ENCODE measurements at places on chromosomes 1 and 21.

- no peak for DNase-seq
Observed at GRCh38 chr1:113780374-113781146, 21.3 kb upstream of the PHTF1 start.

GRCh38 chr1:160402001-160402795 is 1.8 kb downstream of the VANGL2 start:
- no peak for DNase-seq

DNA sequence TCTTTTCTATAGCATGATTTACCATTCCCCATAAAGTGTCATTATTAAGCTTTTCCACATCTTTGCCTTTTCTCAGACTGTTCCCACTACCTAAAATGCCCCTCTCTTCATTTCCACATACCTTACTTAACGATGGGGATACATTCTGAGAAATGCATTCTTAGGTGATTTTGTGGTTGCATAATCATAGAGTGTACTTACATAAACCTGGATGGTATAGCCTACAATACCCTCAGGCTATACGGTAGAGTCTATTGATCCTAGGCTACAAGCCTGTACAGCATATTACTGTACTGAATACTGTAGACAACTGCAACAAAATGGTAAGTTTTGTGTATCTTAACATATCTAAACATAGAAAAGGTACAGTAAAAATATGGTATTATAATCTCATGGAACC is 54.8 kb upstream of the MUTYH start:
- no peak for DNase-seq

DNA sequence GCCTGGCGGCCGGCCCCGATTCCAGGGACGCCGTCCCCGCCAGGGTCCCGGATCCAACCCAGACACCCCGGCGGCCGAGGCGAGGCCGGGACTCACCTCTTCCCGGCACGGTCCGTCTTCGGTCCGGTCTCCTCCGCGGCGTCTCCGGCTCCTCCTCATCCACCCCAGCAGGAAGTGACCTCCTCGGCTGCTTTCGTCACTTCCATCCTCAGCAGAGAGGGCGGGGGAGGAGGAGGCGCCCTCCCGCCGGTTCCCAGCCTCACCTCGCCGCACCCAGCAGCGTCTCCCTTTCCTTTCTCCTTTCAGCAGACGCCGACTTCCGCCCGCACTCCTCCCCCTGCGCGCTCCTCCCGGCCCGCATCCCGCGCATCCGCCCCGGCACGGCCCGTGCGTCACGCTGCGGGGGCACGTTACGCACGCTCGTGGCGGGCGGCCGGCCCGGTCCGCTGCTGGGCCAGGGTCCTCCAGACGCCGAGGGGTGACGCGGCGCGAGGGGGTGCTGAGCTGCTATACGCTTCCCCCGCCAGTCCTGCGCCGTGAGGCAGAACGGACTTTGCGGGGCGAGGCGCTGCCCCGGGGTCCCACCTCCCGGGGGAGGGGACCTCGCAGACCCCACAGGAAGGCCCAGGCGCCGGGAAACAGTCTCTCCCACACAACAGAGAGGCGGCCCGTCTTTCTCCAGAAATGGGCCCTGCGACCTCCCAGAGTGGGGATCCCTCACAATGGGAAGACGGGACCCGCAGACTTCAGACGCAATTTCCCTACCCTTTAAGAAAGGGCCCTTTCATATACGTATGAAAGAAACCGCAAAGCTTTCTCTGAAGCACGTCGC is at the start of gene ETV3:
TSS of gene ETV3 (minus strand) at position 176 of the 832 bp plus-strand sequence. CDS start 2,043 bp downstream, outside the sequence.
- peak; percentile 71 for DNase-seq

DNA sequence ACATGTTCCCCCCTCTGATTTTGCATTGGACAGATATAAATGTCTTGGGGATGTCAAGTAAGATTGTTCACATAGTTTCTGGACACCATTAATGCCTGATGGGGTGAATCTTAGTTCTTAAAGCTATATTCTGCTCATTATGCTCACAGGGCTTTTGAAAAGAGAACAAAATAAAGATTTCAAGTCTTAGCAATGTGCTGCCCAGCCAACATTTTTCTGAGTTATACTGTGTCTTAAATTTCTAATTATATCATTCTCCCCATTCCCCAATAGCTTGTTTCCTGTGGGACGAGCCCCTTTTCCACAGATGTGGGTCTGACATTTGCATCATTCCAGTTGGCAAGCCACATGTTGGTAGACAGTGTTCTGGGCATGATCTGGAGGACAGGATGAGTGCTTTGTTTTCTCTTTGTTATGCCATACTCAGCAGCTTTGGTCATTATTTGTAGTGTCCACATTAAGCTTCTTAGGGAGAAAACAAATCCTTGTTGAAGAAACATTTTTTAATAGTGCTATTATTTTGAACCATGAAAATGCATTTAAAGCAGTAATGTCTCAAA is 32.8 kb downstream of the MTARC1 start:
- DNase-seq: no peak

GRCh38 chr21:38126666-38127303 is 130.0 kb upstream of the KCNJ15 start:
- DNase-seq: no peak

GRCh38 chr1:6971699-6972098 is 186.4 kb downstream of the CAMTA1 start:
- no peak for DNase-seq

- DNase-seq: no peak
Observed at GRCh38 chr1:119108988-119109387, 31.5 kb downstream of the WARS2 start.

GRCh38 chr1:182170891-182171461 is 109.5 kb upstream of the ZNF648 start:
- no peak for DNase-seq

DNA sequence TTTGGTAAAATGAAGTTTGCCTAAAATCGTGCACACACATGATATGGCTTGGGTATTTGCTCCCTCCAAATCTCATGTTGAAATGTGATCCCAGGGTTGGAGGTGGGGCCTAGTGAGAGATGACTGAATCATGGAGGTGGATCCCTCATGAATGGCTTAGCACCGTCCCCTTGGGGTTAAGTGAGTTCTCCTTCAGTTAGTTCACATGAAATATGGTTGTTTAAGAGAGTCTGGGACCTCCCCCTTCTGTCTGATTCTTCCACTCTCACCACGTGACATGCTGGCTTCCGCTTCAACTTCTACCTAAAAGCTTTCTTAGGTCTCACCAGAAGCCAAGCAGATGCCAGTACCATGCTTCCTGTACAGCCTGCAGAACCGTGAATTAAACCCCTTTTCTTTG is 58.4 kb downstream of the SIPA1L2 start:
- DNase-seq: no peak

DNA sequence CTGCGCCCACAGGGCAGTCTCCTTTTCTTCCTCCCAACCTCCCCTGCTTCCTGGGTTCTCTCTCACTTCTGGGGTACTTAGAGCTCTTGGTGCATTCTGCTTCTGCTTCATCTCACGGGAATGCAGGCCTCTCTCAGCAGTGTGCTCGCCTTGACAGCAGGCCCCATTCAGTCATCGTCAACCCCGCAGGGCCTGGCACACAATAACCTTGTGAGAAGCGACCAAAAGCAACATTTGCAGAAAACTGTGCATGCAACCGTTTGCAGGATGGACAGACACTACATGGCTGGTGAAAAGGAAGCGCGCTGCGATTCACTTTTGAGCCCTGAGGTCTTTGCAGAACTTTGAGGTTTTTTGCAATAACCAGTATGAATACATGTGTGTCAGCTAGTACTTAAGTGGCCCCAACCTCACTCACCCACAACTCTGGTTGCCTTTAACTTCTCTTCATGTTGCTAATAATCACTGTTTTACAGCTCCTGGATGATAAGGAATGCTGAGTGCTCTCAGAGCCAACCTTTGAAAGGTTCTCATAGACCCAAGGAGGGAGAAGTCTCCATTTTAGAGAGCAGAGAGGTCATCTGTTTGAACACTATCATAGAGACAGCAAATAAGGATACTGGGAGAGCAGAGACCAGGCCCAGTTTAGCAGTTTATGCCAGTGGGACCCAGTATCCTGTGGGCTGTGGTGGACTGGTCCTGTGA is 2.5 kb upstream of the CD160 start:
- no peak for DNase-seq

DNA sequence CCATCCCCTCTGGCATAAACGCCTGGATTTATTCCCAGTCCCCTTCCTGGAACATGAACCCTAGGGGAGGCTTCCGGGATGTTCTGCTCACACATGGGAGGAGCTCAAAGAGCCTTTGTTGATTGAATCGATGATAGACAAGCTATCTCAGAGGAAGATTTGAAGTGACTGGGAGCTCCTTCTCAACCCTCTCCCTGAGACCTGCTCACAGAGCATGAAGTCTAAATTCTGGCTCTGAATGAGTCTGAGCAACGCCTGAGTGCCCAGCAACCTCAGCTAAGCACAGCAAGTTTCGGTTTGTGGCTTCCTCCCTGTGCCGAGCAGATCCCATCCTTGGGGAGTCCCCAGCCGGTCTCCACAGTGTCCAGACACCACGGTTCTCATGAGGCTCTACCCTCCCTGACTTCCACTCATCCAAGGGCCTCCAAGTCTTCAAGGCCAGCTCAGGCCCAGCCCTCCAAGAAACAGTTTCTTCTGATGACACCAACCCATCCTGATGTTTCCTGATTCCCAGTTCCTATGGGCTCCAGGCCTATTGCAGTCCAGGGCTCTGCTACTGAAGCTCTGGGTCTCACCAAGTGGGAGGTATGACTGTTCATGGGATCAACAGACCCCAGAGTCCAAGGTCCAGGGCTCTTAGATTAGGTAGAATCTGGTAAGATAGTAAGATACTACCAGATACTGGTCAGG is 190.8 kb downstream of the DYRK1A start:
- no peak for DNase-seq

DNA sequence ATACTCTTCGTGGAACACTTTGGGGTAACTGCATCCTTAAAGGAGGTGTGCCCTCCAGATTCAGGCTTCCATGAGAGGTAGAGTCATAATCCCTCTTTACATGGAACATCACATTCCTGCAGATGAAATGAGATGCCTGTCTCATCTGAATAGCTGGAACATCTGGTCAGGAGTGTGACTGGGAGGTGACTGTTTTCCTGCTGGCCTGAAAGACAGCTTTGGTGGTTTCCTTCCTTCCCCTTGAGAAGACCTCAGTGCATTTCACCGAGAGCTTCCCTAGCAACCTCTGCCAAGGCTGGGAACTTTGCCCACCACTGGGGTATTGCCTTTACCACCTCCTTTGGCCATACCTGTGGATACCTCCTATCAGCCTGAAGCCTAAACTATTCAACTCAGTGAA is 46.7 kb upstream of the GUCA2A start:
- no peak for DNase-seq

DNA sequence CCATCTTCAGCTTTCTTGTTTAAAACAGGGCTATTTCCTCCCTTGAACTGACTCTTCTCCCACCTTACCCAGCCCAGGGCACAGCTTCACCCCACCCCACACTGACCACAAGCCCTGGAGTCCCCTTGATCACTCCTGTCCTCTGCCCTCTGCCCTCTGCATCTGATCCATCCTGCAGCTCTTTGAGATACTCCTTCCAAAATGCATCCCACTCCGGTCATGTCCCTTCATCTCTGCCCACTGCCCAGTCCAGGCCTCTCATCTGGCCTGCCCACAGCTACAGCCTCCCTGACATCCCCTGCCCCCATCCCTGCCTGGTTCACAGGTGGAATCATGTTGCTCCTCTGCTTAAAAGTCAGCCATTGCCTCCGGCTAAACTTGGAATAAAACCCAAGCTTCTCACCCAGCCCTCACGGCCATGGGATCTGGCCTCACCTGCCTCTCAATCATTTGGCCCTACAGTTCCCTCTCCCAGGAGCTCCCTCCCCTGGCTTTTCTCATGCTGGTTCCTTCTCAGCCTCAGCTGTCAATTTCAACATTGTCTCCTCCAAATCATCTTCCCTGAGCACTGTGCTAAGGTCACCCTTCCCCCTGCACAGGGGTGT is 202.0 kb downstream of the MATN1 start:
- DNase-seq: no peak

GRCh38 chr21:36507397-36508018 is 27.6 kb upstream of the CLDN14 start:
- DNase-seq: no peak

GRCh38 chr1:77498918-77499317 is 183.5 kb downstream of the ZZZ3 start:
- DNase-seq: no peak

GRCh38 chr21:38496224-38496623 is 2.1 kb downstream of the ERG start:
- DNase-seq: no peak

DNA sequence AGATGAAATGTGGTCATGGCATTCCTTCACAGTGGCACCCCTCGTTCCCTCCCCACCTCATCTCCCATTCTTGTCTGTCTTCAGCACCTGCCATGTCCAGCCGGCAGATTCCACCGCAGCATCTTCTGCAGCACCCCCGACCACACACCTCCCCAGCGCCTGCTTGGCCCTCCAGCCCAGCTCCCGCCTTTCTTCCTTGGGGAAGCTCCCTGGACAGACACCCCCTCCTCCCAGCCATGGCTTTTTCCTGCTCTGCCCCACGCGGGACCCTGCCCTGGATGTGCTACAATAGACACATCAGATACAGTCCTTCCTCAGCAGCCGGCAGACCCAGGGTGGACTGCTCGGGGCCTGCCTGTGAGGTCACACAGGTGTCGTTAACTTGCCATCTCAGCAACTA is 67.1 kb upstream of the FAM3B start:
- DNase-seq: no peak

DNA sequence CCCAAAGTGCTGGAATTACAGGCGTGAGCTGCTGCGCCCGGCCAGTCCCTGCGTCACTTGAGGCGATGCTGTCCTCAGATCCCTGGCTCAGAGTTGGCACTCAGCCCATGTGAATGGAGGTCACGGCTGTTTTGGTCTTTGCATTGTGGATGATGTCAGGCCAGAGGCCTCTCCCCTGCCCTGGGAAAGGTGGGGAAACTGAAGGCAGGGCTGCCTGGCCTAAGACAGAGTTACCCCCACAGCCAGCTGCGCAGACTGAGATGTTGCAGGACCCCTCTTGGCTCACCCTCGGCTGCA is 821 bp downstream of the MASP2 start:
- no peak for DNase-seq

DNA sequence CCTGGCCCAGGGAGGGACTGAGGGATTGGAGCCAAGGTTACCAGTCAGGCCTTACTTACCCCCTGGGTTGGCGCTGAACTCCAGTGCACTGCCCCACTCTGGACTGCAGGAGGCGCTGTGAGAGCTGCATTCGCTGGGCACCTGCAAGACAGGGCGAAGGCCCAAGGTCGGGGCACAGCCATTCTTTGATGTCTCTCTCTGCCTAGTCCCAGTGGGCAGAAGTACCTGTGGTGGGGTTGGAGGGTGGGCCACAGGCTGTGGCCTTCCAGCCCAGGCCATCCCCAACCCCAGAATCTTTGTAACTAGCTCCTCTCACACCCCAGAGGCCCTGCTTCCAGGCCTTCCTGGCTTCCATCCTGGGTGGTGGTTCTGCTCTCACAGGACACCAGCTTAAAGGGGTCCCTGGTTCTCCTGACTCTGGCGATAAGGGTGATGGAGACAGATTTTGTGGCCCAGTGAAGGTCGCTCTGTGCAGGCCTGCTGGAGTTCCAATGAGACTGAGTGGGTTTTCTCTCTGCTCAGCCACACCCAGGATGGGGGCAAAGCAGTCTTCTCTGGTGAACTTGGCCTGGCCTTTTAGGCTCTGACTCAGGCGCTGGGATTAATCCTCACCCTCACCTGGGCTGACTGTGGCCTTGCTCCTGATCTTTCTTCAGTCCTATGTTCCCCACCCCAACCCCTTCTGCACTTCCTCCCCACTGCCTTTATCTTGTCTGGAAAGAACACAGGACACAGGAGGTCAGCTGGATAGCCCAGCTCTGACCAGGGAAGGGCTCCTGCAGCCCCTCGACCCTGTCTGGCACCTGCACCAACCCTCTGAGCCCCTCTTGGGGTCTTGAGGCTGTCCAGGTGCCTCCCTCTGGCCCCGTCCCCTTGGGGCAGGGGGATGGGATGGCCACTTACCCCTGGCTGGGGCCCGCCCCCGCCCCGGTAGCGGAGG is 954 bp downstream of the MYOG start:
- no peak for DNase-seq

GRCh38 chr21:41411449-41412089 is 14.5 kb upstream of the MX1 start:
- DNase-seq: no peak

All from stimulated activated CD8-positive, alpha-beta memory T cell treated with anti-CD3 and anti-CD28 coated beads, Interleukin-12 subunit alpha, Interleukin-12 subunit beta, amount 100 ng/mL, for 4 hours (primary cell).